C1 segment of cervical spinal cord (tissue), 14 donors: ENCODE measurements at places on chromosomes 11 and 22.

- no peak for DNase-seq
Observed at GRCh38 chr11:77176996-77177395, 49.0 kb downstream of the MYO7A start.

- DNase-seq: no peak
Observed at GRCh38 chr11:133127741-133128140, 404.6 kb downstream of the OPCML start.

DNA sequence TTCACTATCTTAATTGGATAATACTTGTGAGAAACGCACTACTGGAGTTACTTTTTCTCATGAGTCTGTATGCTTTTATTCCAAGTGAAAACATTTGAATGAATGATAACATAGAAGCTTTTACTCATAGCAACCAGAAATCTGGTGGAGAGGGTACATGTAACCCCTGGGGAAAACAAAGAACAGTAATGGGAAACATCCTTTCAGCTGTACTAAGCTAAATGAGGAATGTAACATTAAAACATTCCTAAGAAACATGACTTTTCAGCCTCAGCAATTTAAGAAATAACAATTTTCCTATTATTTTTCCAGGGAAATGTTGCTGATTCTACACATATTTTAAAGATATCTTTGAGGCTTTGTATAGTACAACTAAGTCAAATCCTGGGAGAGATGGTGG is 97.2 kb upstream of the CEP126 start:
- DNase-seq: no peak

GRCh38 chr22:21443735-21444421 is 23.3 kb upstream of the TMEM191C start:
- DNase-seq: no peak

- no peak for DNase-seq
Observed at GRCh38 chr22:37920126-37920525, 14.0 kb downstream of the MICALL1 start.

DNA sequence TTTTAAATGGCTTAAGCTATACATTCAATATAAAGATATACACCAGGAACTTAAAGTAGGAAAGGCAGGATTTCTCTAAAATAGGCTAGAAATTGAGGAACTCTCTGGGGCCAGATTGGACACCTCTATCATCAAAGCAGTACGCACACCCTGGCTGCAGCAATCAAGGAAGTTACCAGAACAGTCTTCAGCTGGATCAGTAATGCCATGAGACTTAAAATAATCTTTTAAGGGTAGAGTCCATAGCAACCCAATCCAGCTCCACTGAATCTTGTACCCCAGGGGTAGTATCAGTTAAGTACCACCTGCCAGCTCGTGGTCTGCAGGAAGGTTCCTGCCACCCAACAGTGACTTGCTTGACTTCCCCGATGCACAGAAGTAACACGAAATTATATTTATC is 3.0 kb downstream of the RDX start:
- no peak for DNase-seq

DNA sequence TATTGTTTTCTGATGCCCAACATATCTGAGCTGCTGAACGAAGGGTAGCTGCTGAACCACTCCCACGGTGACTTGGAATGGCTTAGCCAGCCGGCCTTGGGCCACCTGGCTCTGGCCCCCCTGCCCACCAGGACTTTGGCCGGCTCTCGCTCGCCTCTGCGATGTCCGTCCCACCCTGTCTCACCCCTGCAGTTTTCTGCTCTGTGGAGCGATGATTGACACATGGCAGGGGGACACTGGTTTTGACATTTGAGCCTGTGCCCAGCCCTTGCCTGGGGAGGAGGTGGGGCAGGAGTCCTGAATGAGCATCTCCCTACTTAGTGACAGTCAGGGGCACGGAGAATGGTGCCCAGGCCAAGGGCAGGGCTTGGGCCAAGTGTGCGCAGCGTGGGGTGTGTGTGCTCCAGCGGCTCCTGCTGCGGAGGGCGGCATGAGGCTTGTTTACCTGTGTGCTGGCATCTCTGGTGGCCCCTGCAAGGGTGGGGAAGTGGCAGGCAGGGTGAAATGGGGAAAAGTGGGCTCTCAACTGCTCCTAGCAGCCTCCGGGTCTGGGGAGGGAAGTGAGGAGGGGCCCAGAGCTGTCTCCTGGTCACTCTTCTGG is 15.7 kb upstream of the CDKN1C start:
- DNase-seq: no peak
